ENCODE measurements at places on chromosomes 3 and 15.

DNA sequence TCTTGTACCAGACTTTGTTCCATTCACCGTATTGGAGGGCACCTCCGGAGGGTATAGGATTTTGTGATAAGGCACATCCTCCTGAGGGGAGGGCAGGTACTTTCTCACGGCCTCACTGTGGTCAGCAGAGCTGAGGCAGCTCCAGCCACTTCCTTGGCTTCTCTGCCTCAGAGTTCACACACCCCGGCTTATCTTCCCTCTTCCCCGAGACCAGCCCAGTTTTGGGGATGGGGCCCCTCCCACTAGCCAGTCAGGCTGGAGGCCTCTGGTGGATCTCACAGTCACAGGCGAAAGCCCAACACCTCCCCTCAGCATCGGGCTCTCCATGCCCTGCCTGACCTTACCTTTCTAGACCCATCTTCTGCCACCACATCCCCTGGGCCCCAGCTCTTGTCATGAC is 316.2 kb upstream of the CTDSPL start:
- DNase-seq, result no peak

- no peak for DNase-seq
Measured at GRCh38 chr3:111904376-111905241, 45.5 kb downstream of the PHLDB2 start.

DNA sequence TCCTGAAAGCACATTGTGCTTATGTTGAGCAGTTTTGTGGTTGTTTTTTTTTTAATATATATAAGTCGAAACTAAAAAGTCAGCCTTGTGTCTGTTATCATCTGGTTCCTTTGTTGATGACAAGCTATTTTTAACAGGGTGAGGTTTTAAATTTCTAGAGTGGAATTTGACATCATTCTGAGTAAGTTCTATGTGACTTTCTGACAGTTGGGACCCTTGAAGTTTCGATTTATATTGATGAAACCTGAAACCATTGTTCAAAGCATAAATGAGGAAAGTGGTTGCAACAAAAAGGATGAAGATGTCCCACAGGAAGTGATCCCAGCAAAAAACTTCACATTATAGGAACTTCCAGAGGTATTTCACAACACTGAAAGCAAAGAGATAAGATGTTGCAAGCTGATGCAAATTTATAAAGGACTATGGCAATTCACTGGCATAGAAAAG is 94.0 kb downstream of the CYP19A1 start:
- DNase-seq, result no peak

- DNase-seq, result no peak
Measured at GRCh38 chr15:74131628-74132413, 1.4 kb downstream of the ISLR2 start.

GRCh38 chr3:11733914-11734313 is 90.2 kb upstream of the VGLL4 start:
- no peak for DNase-seq

DNA sequence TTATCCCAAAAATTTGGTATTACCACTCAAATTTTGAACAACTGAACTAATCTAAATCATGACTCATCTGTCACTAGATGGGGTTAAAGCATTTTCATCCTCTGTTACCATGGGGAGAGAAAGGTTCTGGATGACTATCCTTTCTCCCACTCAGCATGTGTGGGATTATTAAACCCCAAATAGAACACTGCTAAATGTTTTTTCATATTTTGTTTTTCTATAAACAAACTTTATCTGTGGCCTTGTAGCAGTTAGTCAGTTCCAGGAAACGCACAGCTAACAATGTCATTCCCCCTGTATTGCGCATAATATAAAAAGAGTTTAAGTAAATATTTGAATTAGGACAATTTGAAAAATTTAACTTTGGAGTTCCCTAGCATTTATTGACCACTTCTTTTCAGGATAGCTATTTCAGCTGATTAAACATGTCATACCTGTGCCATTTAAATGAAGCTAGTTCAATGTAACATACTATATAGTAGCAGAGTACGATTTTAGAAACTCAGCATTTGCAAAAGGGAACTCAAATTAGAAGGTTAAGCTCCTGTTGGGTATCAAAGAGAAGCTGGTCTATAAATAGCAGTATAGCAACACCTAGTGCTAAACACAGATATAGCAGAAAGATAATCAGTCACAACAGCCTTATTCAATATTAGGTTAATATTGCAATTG is 9.2 kb upstream of the TMEM212 start:
- DNase-seq, result no peak

GRCh38 chr15:58026051-58026450 is 39.5 kb downstream of the ALDH1A2 start:
- DNase-seq, result no peak

DNA sequence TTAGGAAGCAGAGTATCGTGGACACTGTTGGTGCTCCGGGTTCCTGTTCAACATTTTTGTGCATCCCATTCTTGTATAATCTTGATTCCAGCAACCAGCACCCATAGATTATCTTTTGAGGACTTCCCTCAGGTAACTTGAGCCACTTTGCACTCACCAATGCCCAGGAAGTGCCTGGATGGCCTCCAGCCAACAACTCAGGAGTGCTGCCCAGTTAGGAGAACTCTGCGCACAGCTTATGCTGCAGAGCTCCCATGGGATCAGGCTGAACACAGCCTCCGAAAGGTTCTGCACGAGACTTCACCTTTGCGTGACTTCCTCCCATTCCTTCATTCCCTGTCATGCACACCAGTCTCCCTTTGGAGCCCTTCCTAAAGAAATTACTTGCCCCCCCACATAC is 64.3 kb upstream of the LRRN1 start:
- DNase-seq, result no peak

- DNase-seq, result no peak
Measured at GRCh38 chr3:15329046-15330005, 3.1 kb downstream of the SH3BP5 start.

DNA sequence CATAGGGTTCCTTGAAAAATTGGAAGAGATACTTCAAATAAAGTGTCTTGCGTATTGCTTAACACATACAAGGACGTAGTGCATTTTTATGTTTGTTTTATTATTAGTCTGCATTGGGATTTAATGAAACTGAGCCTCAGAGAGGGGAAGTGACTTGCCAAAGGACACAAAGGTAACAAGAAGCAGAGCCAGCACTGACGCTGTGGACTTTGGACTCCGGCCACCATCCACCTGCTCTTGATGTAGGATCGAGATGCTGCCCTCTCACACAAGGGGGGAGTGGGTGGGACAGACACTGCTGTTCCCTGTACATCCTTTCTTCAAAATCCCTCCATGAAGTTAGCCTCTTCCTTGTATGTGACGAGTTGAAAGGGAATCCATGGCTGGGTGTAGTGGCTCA is 435.4 kb upstream of the RGMA start:
- no peak for DNase-seq

DNA sequence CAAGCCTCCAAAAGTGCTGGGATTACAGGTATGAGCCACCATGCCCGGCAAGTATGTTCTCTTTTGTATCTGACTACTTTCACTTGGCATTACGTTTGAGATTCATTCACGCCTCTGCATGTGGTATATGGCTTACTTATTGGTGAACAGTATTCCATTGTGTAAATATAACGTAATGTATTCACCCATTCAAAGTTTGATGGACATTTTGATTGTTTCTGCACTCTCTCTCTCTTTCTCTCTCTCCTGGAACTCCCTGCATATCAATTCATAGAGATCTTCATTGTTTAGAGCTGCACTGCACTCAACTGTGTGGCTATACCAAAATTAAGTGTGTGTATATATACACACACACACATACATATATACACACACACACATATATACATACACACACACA is 30.4 kb downstream of the SPPL2A start:
- no peak for DNase-seq

DNA sequence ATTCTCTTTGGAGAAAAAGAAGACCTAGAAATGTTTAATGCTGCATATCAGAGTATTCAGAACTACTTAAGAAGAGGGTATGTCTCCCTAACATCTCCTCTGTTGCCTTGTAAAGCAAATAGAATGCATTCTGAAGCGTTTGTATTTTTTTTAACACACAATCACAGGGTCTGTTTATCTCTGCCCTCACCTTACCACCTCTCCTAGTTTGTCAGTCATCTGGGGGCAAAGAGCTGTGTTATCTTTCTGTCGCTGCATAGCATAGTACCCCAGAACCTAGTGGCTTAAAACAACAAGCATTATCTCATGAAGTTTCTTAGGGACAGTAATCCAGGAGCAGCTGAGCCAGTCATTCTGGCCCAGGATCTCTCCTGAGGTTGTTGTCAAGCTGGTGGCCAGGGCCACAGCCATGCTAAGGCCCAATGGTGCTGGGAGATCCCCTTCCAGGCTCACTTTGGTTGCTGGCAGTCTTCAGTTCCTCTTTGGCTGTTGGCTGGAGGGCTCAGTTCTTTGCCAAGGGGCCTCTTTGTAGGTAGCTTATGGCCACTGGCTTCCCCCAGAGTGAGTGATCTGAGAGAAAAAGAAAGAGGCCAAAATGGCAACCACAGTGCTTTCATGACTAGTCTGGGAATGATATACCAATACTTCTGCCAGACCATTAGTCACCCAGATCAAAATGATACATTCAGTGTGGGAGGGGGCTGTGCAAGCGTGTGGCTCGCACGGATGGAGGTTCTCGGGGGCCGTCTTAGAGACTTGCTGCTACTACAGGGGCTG is 17.8 kb downstream of the EDEM1 start:
- DNase-seq, result no peak
